Left forelimb (tissue), 1 donor: ENCODE measurements at places on chromosomes 16 and 17.

GRCh38 chr16:84414789-84415326, 46.5 kb downstream of the ATP2C2 start:
- no peak for DNase-seq

DNA sequence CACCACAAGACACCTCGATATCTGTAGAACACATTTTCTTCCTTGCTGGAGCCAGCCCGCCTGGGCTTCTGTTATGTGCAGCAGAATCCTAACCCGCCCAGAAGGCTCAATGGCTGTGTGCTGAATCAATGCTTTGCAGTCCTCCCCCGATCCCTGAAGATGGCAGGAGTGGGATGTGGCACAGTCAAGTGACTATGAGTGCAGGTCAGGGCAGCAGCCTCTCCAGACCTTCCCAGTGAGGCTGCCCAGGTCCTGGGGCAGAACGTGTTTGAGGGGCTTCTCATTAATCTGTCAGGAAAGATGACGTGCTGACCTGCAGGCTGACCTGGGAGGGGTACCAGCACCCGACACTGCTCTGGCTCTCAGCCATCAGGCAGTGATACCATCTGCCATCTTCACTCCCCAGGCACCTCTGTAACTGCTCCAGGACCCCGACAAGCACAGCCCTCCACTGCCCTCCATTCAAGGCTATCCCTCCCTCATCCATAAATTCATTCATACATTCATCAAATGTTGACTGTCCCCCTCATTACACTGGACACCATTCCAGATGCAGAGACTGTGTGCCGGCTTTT, 35.2 kb downstream of the LRRC75A start:
- no peak for DNase-seq

GRCh38 chr17:62085511-62086408, 20.7 kb upstream of the MED13 start:
- DNase-seq, result no peak

GRCh38 chr17:37841232-37841631, 83.0 kb upstream of the TBC1D3K start:
- DNase-seq, result no peak

GRCh38 chr16:8806272-8806983, 8.8 kb downstream of the PMM2 start:
- DNase-seq, result no peak

- DNase-seq, result no peak
These were observed 67.2 kb downstream of the GTF3C1 start for GRCh38 chr16:27482397-27483087.

DNA sequence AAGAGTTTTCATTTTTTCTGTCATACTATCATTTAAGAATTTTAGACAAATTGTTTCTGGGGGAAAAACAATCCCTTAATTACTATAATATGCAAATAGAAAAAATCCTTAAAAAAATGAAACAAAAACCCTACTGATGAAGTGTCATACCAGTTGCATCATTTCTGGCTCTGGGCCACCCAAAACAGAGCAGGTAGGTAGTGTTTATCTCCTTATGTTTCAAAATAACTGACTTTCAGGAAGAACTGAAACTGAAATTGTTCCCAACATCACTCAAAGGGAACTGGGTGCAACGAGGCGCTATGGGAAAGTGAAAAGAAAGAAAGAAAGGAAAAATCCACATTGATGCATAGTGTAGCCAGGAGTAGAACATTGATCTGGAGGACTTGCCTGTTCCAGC, 653.1 kb upstream of the SOX9 start:
- no peak for DNase-seq

DNA sequence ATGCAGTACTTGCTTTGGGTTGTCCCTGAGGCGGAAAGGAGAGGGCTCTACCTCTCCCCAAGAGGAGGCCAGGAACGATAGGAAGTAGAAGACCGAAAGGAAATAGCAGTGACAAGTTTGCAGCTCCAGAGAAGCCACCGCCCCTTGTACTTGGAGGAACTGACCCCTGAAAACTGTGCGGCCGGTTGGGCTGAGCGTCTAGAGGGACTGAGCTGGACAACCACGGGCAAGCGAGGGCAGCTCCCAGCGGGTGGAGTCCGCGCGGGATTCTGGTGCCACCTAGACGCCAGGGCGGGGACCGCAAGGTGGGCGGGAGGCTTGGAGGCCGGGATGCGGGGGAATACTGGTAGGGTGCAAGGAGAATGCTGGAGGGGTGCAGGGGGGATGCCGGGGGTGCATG, 1.3 kb upstream of the SLC6A4 start:
- no peak for DNase-seq

GRCh38 chr16:28927815-28928214, 2.8 kb upstream of the RABEP2 start:
- DNase-seq, result no peak

- no peak for DNase-seq
These were observed 9.4 kb downstream of the BMERB1 start for GRCh38 chr16:15443753-15444152.

DNA sequence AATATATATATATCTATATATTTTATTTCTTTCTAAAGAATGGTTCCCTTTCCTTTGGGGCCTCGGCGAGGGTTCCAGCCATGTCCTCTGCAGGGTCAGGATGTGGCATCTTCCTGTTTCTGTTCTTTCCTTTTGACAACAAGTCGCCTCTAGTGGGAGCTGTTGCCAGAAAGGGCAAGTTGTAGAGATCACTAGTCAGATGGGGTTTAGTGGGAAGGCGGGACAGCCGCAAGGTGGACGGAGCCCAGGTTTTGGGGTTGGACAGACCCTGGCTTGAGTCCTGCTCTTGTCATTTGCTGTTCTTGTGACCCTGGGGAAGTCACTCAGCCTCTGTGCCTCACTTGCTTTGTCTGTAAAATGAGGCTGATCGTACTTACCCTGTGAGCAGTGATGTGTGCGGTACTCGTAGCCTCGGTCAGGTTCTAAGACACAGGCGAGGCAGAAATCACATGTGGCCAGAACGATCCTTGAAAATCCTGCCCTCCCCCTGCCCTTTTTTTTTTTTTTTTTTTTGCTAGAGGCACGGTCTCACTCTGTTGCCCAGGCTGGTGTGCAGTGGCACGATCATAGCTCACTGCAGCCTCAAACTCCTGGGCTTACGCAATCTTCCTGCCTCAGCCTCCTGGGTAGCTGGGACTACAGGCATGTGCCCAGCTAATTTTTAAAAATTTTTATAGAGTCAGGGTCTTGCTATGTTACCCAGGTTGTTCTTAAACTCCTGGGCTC, 80.1 kb downstream of the ABCC6 start:
- no peak for DNase-seq

GRCh38 chr17:34424814-34425491, 61.9 kb upstream of the CCL1 start:
- no peak for DNase-seq

GRCh38 chr17:19453296-19453695, 42.3 kb downstream of the RNF112 start:
- no peak for DNase-seq

- DNase-seq, result no peak
These were observed 5.9 kb downstream of the TMEM98 start for GRCh38 chr17:32933881-32934280.

- DNase-seq, result no peak
These were observed 91.5 kb downstream of the SNX11 start for GRCh38 chr17:48198950-48199541.

GRCh38 chr16:4115209-4115948, 863 bp downstream of the ADCY9 start:
- peak; percentile 72 for DNase-seq

DNA sequence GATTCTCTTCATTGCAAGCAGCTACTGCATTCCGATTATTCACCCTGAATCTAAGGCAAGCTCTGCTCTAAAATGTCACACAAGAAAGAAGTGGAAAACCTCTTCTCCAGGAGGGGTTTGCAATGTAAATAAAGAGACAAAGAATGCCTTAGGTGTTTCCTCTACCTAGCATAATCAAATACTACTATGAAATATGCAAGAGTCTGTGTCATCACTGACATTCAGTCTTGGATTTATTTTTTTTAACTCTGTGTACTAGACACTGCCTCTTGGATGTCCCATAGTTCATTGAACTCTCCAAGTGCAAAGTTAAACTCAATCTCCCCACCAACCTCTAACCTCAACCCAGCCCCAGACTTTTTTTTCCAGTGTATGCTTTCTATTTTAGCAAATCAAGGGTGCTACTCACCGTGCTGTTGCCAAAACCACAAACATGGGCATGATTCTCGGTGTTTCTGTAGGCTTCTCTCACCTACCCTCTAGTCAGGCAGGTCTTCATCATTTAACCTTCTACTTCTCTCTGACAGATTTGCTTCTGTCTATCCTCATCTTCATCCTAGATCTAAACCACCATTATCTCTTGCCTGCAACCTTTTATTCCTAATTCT, 329.1 kb downstream of the CDH13 start:
- DNase-seq, result no peak

GRCh38 chr17:57699751-57700219, 45.3 kb downstream of the CCDC182 start:
- no peak for DNase-seq
